DND-41 (cell line): ENCODE measurements at places on chromosomes 1 and 21.

- DNase-seq: no peak
Observed at GRCh38 chr1:110216844-110217444, 6.8 kb downstream of the KCNC4 start.

GRCh38 chr1:40931601-40932000, 47.9 kb upstream of the CTPS1 start:
- DNase-seq: no peak

DNA sequence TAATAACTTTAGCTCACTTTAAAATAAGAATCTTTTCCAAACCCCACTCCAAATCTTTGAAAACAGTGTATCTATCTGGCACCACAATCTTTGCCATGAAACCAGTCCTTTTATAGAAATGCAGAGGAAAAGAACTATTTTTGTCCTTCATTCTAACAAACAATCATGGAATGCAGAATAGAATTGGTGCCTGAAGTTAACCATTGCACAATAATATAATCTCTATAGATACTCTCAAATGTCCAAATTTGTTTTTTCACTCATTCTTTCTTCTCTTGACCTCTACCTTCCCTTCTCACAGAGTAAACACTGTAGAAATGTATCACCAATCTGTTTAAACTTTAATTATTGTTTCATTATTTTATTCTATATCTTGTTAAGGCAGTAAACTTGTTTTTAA, 34.8 kb downstream of the TTLL7 start:
- DNase-seq: no peak

- no peak for DNase-seq
Observed at GRCh38 chr1:36199934-36200741, 24.1 kb upstream of the THRAP3 start.

DNA sequence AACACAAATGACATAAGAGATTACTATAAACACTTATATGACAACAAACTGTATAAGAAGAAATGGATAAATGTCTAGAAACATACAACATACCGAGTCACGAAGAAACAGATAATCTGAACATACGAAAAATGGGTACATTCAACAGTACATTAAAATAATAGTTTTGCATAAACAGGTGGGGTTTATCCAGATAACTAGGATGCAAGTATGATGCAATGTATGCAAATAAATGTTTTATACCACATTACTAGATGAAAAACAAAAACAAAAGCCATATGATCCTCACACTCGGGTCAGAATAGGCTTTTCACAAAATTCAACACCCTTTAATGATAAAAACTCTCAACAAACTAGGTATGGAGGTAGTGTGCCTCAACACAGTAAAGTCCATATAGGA, 1585.7 kb downstream of the BRINP3 start:
- no peak for DNase-seq

- DNase-seq: no peak
Observed at GRCh38 chr21:36544545-36544944, 64.6 kb upstream of the CLDN14 start.

DNA sequence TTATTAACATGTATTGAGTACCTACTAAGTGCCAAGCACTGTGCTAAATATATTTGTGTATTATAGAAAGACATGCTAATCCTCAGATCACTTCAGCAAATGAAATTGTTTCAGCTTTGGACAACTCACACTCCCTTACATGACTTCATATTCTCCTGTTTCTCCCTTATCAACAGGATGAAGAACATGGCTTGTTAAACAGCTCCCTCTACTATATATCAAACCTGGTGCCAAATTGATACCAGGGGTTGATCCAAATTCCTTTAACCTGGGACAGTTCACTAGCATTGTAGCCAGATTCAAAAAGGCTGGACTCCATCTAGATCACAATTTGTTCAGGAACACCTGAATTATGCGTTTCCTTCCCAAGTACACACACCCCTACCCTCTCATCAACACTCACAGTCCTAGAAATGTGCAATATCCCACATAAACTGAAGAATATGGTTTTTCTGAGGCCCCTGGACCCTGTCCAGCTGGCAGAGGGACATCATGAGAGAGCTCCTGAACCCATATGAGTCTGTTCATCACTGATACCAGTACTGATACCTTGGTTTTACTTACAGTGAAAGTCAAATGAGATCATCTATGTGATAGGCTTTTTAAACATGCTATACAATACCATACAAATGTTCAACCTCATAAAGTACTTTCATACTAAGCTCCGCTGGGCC, 47.0 kb upstream of the PALMD start:
- no peak for DNase-seq

- no peak for DNase-seq
Observed at GRCh38 chr1:207898260-207898659, 12.7 kb downstream of the CD34 start.

- no peak for DNase-seq
Observed at GRCh38 chr1:246262281-246262680, 244.8 kb downstream of the SMYD3 start.

- peak; percentile 6 for DNase-seq
Observed at GRCh38 chr1:203440771-203441170, 34.8 kb upstream of the PRELP start.

GRCh38 chr1:243587823-243588560, 262.1 kb downstream of the AKT3 start:
- no peak for DNase-seq
